Activated B cell treated with CpG ODN at 0.5 μM for 24 hours (primary cell): ENCODE measurements at places on chromosomes 13 and 19. TPM values are rescaled to one million over a fixed set of nuclear protein-coding genes. Genes with fewer than 3 reads are reported as not detected.

The SELENOV gene
- not detected in 2 replicates for total RNA-seq

The ZC3H4 gene
- total RNA-seq = 83.8 and 89.1 TPM in 2 replicates

The ITPKC gene
- total RNA-seq = 13.0 and 13.3 TPM in 2 replicates

The PRKCG gene
- not detected in 2 replicates for total RNA-seq

The THAP8 gene
- 2.3 and 2.4 TPM in 2 replicates for total RNA-seq
